Activated naive CD4-positive, alpha-beta T cell treated with anti-CD3 and anti-CD28 coated beads, Interleukin-2, amount 50 U/mL, for 72 hours (primary cell): ENCODE measurements at places on chromosomes 2 and 18. TPM values are rescaled to one million over a fixed set of nuclear protein-coding genes. Genes with fewer than 3 reads are reported as not detected.

IL1F10 gene
- not detected for total RNA-seq

DDX1 gene
- 82.4 TPM for total RNA-seq

CCDC195 gene
- not detected for total RNA-seq

IL1RL1 gene
- 1.0 TPM for total RNA-seq

CNGA3 gene
- not detected for total RNA-seq

GALNT14 gene
- 0.59 TPM for total RNA-seq

HMSD gene
- total RNA-seq: 38.0 TPM

ST6GAL2 gene
- total RNA-seq: not detected

WNT10A gene
- 6.1 TPM for total RNA-seq

SP3 gene
- total RNA-seq: 79.1 TPM

POTEJ gene
- not detected for total RNA-seq

HOXD12 gene
- not detected for total RNA-seq

UGT1A3 gene
- total RNA-seq: not detected

CFC1 gene
- not detected for total RNA-seq

GRHL1 gene
- total RNA-seq: 0.88 TPM

TSHZ1 gene
- 17.2 TPM for total RNA-seq

CNPPD1 gene
- total RNA-seq: 46.9 TPM

CELF4 gene
- not detected for total RNA-seq

PROKR1 gene
- not detected for total RNA-seq

TM4SF20 gene
- total RNA-seq: not detected

FNDC4 gene
- total RNA-seq: not detected

KCNJ13 gene
- not detected for total RNA-seq

CPLX4 gene
- total RNA-seq: not detected

ORMDL1 gene
- total RNA-seq: 59.5 TPM

GULP1 gene
- total RNA-seq: not detected

C2orf66 gene
- not detected for total RNA-seq

TXNDC2 gene
- total RNA-seq: not detected

C1QL2 gene
- total RNA-seq: not detected

LYPD1 gene
- not detected for total RNA-seq

ZNF396 gene
- 0.86 TPM for total RNA-seq

KCNS3 gene
- not detected for total RNA-seq

ATRAID gene
- total RNA-seq: 58.8 TPM

C18orf54 gene
- 11.7 TPM for total RNA-seq

KLHL14 gene
- not detected for total RNA-seq

MSTN gene
- total RNA-seq: not detected

LHCGR gene
- total RNA-seq: not detected

UGT1A7 gene
- total RNA-seq: not detected

SERPINB13 gene
- total RNA-seq: not detected

PSD4 gene
- 305 TPM for total RNA-seq

CHN1 gene
- total RNA-seq: 3.3 TPM

TRIM54 gene
- total RNA-seq: not detected

ACMSD gene
- total RNA-seq: not detected

TMEM17 gene
- total RNA-seq: not detected

ACVR1C gene
- total RNA-seq: 2.3 TPM

PAX8 gene
- total RNA-seq: 0.35 TPM

ZNF892 gene
- total RNA-seq: 3.6 TPM

DPYSL5 gene
- total RNA-seq: not detected

SYT4 gene
- not detected for total RNA-seq

COLEC11 gene
- not detected for total RNA-seq

BOLL gene
- total RNA-seq: not detected

DNAH7 gene
- not detected for total RNA-seq

MYOM1 gene
- 1.9 TPM for total RNA-seq

CBLN2 gene
- not detected for total RNA-seq

AGBL5 gene
- total RNA-seq: 14.1 TPM

REG3A gene
- not detected for total RNA-seq

RASGRP3 gene
- total RNA-seq: 2.5 TPM

CD226 gene
- 42.4 TPM for total RNA-seq
